ENCODE measurements at places on chromosomes 12 and 14.
A peak's percentile ranks its signal among the peaks of the same experiment; 100 is the strongest.

DNA sequence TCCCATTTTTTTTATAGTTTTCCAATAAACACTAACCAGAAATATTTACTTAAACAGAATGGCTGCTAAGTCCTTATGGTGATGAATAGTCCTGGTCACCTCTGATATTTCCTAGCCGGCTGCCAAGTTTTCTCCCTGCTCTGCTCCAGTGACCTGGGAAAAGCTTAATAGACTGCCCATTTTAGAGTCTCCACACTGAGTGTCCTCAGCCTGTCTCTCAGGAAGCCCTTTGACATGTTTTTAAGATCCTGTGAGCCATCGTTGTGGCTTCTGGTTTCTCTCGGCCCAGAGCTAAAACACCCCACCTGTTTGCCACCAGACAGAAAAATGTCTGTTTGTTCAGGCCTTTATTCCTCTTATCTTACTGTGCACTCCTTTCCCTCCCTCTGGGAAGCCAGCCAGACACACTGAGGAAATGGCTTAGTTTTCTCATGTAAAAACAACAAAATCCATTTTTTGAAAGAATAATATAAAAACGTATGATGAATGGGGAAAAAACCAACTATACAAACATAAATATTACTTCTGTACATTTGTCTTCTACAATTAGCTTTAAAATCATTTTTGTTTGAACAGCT, 25.4 kb upstream of the ALDH2 start:
- no peak for DNase-seq

DNA sequence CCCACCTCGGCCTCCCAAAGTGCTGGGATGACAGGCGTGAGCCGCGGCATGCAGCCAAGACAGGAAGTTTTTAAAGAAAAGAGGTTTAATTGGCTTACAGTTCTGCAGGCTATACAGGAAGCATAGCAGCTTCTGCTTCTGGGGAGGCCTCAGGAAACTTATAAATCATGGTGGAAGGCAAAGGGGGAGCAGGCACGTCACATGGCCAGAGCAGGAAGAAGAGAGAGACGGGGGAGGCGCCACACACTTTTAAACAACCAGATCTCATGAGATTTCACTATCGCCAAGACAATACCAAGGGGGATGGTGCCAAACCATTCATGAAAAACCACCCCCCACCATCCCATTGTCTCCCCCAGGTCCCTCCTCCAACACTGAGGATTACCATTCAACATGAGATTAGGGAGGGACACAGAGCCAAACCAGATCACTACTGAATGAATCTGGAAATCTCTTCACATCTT, 14.1 kb downstream of the CCDC63 start:
- no peak for DNase-seq

DNA sequence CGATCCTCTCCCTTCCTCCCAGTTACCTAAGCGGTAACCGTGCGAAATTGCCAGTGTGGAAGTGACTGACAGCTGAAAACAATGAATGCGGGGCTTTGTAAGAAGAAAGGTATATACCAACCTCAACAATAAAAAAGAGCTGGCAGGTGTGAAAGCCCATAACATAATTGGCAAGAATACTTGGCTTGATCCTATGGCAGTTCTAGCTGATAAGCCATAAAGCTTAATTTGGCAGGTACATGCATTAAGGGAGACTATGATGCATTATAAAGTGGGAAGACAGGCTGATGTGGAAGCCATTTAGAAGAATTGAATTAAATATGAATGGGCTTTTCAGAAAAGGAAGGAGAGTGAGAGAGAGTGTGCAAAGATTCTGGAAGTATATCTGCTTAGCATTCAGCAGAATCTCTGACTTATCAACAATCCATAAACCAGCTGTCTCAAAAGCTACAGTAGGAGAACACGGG, 71.3 kb downstream of the CRACR2A start:
- DNase-seq = no peak

- no peak for DNase-seq
These were observed 144.9 kb downstream of the PDE3A start for GRCh38 chr12:20513189-20513588.

- no peak for DNase-seq
These were observed 24.4 kb upstream of the FRMD6 start for GRCh38 chr14:51627313-51627712.

DNA sequence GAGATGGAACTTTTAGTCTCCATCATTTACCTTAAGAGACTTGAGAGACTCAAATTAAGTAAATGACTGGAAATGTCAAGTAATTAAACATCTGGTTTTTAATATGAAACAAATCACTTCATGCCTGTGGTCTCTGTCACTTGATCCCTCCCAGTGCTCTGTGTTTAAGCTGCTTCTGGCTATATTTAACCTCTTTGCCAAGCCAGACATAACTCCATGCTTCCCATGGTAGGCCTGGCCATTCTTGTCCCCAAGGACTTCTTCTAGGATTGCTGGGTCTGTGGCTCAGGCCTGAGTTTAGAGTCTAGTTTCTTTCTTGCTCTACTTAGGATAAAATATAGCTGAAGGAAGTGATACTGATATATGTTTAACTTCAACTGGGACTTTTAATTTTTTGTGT, 1013.6 kb downstream of the FLRT2 start:
- DNase-seq = no peak

DNA sequence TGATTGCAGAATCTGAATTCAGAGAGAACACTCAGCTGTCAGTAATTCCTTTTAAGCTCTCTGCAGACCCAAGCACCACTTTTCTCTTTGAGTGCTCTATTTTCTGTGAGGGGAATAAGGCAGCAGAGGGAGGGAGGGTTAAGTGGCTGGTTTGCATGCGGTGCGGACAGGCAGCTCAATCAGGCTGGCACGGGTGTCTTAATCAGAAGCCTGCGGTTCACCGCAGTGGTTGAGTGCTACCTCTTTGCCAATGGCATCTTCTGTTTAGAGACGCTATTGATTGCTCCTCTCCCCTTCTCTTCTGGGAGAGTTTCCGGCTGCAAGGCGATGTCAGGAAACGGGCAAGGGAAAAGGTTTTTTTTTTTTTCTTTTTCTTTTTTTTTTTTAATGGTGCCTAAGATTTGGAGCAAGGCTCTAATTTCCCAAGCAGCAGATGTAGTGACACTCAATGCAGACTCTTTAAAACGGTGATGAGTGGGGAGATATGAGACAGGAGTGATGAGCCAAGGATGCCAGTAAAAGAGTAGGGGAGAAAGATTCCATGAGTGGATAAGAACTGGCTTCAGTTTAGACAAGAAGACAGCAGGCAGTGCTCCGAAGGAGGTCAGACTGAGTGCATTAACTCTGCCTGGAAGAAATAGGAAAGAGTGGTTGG, 533.7 kb upstream of the SEL1L start:
- no peak for DNase-seq

DNA sequence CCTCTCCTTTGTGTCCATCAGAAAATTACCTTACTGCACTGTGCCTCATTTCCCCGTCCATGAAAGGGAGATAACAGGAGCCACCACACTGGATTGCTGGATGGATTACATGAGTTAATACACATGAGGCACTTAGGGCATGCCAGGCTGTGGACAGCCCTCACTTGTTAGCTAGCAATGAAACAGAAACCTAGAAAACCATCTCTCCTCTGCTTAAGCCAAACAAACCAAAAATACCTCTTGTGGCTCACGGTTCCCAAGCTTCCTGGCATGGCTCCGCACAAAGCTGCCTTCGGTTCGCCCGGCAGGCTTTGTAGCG, 660 bp upstream of the HCFC2 start:
- DNase-seq = peak; percentile 8

DNA sequence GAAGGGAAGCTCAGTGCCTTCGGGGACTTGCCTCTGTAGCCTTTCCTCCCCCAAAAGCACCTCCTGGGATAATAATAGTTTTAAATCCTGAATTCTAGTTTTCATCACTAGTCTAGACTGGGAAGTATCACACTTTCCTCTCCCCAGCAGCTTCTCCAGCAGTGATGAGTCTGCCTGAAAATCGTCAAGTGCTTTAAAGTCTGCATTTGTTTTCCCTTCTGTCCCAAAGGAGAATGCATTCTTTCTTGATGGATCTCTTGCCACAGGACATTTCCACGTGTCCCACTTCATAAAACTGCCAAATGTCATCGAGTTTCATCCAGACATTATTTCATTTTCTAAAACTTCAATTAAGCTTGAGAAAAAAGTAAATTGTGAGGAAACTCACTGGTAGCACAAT, 15.0 kb downstream of the CSRP2 start:
- no peak for DNase-seq

- no peak for DNase-seq
These were observed 208.4 kb downstream of the DPF3 start for GRCh38 chr14:72685456-72685855.

DNA sequence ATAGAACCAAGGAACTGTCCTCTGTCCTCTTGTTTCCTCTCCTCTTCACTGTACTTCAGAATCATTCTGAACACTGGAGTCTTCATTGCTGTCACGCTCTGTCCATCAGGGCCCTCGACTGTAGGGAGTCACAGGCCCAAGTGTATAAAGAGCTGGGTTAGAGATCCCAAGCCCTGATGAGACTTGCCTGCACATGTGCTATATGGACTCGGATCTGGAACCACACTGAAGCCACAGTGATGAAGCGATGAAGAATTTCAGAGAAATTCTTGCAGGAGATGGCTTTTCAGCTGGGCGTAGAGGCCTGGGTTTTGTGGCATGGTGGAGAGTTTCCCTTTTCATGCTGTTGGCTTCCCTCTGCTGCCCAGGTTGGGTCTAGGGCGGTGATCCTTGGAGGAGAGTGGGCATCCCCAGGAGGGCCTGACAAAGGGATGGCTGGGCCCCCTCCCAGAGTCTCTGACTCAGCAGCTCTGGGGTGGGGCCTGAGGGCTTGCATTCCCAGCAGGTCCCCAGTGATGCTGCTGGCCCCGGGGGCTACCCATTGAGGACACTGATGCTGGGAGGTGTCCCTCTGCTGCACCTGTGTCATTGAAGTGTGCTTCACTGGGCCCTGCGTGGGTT, 39.6 kb upstream of the YY1 start:
- DNase-seq = no peak

Data from NCI-H446 treated with DMSO at 0.1 percent for 48 hours (cell line).